NCI-H1694 (cell line): ENCODE measurements at places on chromosomes 5 and 9.

- no peak for DNase-seq
Measured at GRCh38 chr5:174752121-174752520, 27.7 kb downstream of the MSX2 start.

DNA sequence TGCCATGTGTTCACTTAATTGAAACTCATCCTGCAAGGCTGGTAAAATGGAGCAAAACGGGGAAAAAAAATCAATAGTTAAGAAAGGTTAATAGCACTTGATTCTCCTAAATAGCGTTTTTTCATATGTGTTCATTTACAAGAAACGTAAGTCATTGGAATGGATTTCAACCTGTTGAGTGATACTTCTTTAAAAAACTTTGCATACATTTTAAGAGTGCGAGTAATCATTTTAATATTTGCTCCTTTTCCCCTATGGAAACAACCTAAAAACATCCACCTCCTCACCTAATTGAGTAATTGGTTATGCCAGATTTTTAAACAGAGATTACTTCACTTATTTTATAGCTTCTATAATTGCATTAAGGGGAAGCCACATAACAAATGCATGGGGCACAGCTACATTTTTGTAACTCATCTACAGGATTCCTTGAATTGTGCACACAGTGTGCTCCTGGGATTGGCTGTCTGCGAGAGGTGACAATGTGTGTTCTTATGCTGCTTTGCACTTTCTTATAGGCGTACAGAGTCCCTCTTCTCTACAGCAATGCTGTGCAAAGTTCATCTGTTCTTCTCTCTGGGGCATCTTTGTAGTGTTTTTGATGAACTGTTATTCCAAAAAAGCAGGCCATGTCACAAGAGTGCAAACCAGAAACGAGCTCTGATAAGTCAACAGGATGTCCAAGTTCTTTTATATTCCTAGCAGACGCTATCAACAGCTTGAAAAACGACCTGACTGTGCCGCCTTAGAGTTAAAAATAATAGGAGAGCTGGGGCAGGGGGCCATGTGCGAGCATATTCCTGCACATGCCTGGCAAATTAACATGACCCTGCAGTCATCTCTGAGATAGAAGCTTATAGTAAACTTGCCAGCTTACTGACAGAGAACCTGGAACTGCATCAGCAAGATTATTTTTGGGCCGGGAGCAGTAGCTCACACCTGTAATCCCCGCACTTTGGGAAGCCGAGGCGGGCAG is 117.9 kb downstream of the GOLPH3 start:
- DNase-seq, result no peak

DNA sequence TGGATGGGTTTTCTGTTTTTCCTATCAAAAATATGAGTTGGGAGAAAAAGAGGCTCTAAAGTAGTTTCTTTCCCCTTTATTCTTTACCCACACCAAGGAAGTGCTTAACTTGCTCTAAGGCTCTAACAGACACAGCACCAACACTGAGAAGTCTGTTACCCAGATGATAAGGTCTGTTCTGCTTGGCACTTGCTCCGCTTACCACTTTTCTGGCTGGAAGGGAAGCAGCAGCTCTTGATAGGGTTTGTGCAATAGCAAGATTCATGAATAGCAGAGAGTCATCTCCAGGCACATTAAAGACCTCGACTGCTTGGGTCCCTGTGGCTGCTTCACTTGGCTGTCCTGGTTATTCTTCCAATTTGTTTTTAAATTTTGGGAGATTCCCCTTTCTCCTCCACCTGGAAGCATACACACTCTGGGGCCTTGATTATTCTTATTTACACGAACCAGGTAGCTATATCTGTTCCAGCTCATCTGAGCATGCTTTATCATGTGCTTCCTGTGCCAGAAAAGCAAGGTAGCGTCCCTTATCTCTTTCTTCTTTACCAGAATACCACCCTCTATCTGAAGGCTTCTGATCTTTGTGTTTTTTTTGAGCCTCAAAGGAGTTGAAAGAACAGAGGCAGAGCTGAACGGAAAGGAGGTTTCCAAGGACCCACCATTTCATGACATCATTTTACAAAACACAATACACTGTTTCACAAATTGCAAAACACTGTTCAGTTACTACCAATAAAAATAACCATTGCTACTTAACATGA is 24.8 kb downstream of the PPP3R2 start:
- no peak for DNase-seq

GRCh38 chr9:123341816-123342215 is 14.2 kb upstream of the CRB2 start:
- no peak for DNase-seq

- DNase-seq, result no peak
Measured at GRCh38 chr5:587403-587802, 24.7 kb upstream of the CEP72 start.
